LHCN-M2 (cell line): ENCODE measurements at places on chromosomes 7 and 10. TPM values are rescaled to one million over a fixed set of nuclear protein-coding genes. Genes with fewer than 3 reads are reported as not detected.

Gene CUZD1
- 2.5 and 4.8 TPM in 2 replicates for total RNA-seq

Gene FAM13C
- total RNA-seq: 19.0 and 20.4 TPM in 2 replicates

Gene CYP26A1
- total RNA-seq: 0.11 TPM in 1 of 2 replicates, not detected in the other

Gene PTPRN2
- total RNA-seq: 0.11 TPM in 1 of 2 replicates, not detected in the other

Gene GRID2IP
- not detected in 2 replicates for total RNA-seq

Gene PPA1
- total RNA-seq: 178 and 180 TPM in 2 replicates

Gene GPR141
- total RNA-seq: not detected in 2 replicates

Gene PRLHR
- total RNA-seq: not detected in 2 replicates

Gene STN1
- total RNA-seq: 33.0 and 37.9 TPM in 2 replicates

Gene GOLGA7B
- total RNA-seq: 0.06 TPM in 1 of 2 replicates, not detected in the other

Gene WNT8B
- not detected in 2 replicates for total RNA-seq

Gene PLA2G12B
- total RNA-seq: not detected in 2 replicates

Gene TLX1
- total RNA-seq: not detected in 2 replicates

Gene NODAL
- total RNA-seq: not detected in 2 replicates

Gene FAM24A
- not detected in 2 replicates for total RNA-seq

Gene CYP2C9
- not detected in 2 replicates for total RNA-seq

Gene PARG
- total RNA-seq: 22.8 and 23.1 TPM in 2 replicates

Gene PNLIP
- total RNA-seq: 0.13 and 0.34 TPM in 2 replicates

Gene DAGLB
- total RNA-seq: 18.3 and 23.6 TPM in 2 replicates

Gene MYL10
- 0.34 TPM in 1 of 2 replicates, not detected in the other for total RNA-seq

Gene ZNF503
- total RNA-seq: 3.8 and 4.1 TPM in 2 replicates

Gene GLI3
- 2.6 and 4.4 TPM in 2 replicates for total RNA-seq

Gene ANKRD7
- 1.5 and 3.6 TPM in 2 replicates for total RNA-seq

Gene CHST15
- total RNA-seq: 27.1 and 40.2 TPM in 2 replicates

Gene TUBB8
- total RNA-seq: not detected in 2 replicates

Gene PALD1
- 0.38 and 0.40 TPM in 2 replicates for total RNA-seq

Gene SSMEM1
- total RNA-seq: 0.11 and 0.13 TPM in 2 replicates

Gene C10orf67
- 0.11 and 0.19 TPM in 2 replicates for total RNA-seq

Gene MMD2
- not detected in 2 replicates for total RNA-seq

Gene SLC39A12
- not detected in 2 replicates for total RNA-seq

Gene VWC2
- not detected in 2 replicates for total RNA-seq

Gene SFTPA1
- not detected in 2 replicates for total RNA-seq

Gene PNLIPRP3
- 0.06 TPM in 1 of 2 replicates, not detected in the other for total RNA-seq

Gene EPO
- 0.11 TPM in 1 of 2 replicates, not detected in the other for total RNA-seq

Gene OR2A5
- not detected in 2 replicates for total RNA-seq

Gene CPEB3
- 0.40 and 0.45 TPM in 2 replicates for total RNA-seq

Gene CNTNAP2
- not detected in 2 replicates for total RNA-seq

Gene PIK3CG
- total RNA-seq: not detected in 2 replicates

Gene ZNF680
- 21.6 and 25.3 TPM in 2 replicates for total RNA-seq

Gene HOXA1
- 3.7 and 5.9 TPM in 2 replicates for total RNA-seq

Gene RAPGEF5
- total RNA-seq: under 0.01 and 0.06 TPM in 2 replicates

Gene CNNM2
- total RNA-seq: 5.3 and 5.5 TPM in 2 replicates

Gene TAS2R39
- total RNA-seq: not detected in 2 replicates

Gene HSPA12A
- total RNA-seq: 3.6 TPM in 2 replicates

Gene OR6B1
- not detected in 2 replicates for total RNA-seq

Gene CRTAC1
- total RNA-seq: not detected in 2 replicates

Gene TMEM236
- total RNA-seq: under 0.01 TPM in 2 replicates

Gene FGFBP3
- 0.40 and 0.64 TPM in 2 replicates for total RNA-seq

Gene CALHM3
- total RNA-seq: not detected in 2 replicates

Gene ZNF22
- total RNA-seq: 21.8 and 23.5 TPM in 2 replicates

Gene OR2A12
- total RNA-seq: not detected in 2 replicates

Gene CYP2E1
- 0.52 and 1.1 TPM in 2 replicates for total RNA-seq

Gene NAT16
- not detected in 2 replicates for total RNA-seq

Gene CALCR
- total RNA-seq: not detected in 2 replicates
